Femur (tissue), 1 donor: ENCODE measurements at places on chromosomes 5 and 9.

- DNase-seq, result peak; percentile 55
Observed at GRCh38 chr9:38680837-38681445, 39.0 kb downstream of the FAM240B start.

- DNase-seq, result no peak
Observed at GRCh38 chr5:136330353-136331038, 34.8 kb downstream of the TRPC7 start.

DNA sequence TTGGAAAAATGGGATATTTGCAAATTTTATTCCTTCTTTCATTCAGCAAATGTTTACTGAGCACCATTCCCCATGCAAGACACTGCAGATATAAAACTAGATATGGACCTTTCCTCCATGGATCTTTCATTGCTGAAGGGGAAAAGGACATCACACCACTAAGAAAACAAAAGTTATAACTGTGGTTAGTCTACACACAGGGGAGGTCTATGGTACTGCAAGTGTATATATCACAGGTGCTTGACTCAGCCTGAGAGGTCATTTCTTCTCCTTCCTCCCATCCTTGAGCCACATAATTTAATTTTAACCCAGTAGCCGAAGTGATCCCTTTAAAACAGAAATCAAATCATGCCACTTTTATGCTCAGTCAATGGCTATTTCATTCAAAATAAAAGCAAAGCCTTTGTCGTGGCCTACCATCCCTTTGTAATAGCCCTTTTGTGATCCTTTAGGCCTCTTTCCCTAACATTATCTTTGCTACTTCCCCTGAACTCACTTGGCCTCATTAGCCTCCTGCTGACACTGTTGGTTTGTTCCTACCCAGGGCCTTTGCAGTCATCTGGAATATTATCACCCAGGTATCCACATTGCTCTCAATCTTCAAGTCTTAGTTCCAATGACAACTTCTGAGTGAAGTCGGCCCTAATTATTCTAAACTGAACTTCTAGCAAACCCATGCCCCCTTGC, 213.2 kb downstream of the GABRB2 start:
- no peak for DNase-seq

DNA sequence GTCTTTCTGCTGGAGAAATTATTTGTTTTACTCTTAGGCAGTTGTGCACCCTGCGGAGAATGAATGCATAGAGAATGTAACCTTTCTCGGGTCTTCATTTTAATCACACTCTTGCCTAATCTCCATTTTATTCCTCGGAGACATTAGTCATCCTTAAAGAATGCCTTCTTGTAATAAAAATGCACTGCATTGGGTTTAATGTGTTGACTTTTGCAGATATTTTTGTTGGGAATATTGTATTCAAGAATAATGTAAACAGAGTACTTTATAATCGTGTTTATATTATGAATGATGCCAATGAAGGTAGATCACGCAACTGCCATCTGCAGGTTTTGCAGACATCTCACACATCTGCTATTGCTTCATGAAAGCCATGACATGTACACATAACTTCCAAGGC, 1093.9 kb upstream of the CDH6 start:
- no peak for DNase-seq

DNA sequence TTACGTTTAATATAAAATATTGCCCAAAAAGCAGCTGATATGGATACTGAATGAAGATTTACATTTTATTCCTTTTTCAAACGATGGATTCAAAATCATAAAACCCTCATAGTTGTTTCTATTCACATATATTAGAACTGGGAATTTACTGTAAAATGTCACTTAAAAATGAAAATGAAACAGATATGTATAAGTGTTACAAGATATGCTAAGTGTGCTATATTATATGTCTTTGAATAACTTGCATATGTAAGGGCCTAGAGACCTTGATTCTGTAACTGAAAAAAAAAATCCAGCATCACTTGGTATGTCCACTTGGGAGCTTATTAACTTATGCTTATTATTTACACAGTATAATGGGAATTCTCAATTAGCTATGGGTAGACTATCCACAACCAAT, 43.2 kb downstream of the RFX3 start:
- no peak for DNase-seq

GRCh38 chr5:73295447-73295846, 122.5 kb downstream of the TMEM174 start:
- no peak for DNase-seq

- DNase-seq, result no peak
Observed at GRCh38 chr9:12595400-12595799, 97.8 kb upstream of the TYRP1 start.

GRCh38 chr9:26131886-26132285, 453.6 kb upstream of the TUSC1 start:
- DNase-seq, result no peak

DNA sequence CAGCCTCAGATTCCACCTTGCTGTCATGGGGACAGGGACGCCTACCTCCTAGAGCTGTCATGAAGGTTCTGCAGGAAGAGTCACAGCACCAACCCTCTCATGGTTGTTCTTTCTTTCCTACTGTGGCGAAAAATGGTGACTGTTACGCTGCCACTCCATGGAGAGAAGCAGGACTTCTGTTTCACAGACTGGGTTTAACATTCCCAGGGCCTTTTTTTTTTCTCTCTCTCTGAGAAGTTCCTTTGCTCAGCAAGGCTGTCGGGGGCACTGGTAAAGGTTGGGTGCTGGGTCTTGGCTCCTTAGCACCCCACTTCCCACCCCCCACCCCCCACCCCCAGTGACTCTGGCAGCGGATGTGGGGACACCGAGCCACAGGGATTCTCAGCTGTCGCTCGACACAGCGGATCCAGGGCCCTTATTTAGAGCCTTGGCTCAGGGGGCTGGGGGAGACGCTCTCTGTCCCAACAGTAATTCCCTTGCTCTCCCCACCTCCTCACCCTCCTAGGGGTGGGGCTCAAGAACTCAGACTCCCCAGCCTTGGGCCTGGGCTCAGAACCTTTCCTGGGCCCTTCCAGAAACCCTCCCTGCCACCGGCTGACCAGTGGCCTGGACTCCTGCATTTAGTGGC, 34.4 kb downstream of the DUSP1 start:
- no peak for DNase-seq

DNA sequence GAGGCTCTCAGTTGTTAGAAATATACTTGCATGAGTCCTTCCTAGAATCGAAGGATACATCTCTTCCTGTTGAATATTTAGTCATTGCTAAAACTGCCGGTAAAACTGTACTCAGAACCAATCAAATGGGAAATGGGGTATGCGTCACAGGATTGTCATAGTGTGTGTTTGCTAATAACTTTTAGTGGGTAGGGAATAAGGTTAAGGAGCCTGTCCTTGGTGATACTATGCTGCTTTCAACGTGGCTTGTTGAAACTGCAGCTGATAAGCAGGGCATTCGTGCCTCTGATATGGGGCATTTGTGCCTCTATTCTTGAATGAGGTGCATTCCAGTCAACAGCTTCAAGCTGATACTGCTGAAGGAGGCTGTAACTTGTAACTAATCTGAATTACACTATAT, 26.6 kb downstream of the HABP4 start:
- DNase-seq, result no peak

DNA sequence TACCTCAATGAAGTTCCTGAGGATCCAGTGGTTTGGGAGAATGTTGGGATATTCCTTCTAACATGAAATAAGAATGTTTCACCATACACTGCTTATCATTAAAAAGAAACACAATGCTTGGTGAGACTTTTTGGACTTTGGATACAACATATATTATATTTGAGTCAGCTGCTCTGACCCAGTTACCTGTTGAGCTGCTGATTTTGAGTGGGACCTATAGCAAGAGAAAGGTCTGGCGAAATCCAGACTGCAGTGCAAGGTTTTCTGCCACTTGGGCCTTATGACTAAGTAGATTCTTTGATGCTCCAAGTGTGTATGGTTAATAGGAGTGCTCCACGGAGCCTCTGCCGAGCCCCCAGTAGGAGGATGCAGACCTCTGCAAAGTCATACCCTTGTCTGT, 10.0 kb upstream of the RALGPS1 start:
- no peak for DNase-seq

GRCh38 chr5:122311961-122312590, at the start of gene SNCAIP:
SNCAIP (plus strand) TSS chr5:122312237; CDS start chr5:122391135, 78,898 bp downstream.
- peak; percentile 74 for DNase-seq

DNA sequence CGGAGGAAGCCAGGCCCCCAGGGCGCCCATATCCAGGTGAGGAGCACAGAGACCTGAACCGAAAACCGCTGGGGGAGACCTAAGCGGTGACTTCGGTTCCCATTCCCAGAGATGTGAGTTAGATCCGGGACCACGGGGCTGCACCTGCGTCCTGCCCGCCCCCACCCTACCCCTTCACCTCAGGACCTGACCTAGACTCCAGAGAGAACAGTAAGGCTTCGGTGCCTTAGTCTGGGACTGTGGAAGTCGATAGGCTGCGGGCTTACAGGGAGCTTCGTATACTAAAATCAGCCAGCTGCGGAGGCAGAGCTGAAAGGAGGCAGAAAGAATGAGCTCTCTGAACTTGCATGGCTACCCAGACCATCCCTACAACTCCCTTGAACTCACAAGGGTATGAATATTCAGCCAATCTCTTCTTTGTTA, 518 bp upstream of the FAM13B start:
- no peak for DNase-seq

- DNase-seq, result no peak
Observed at GRCh38 chr5:56737002-56737621, 78.2 kb upstream of the MAP3K1 start.

GRCh38 chr9:14214065-14214684, 99.8 kb downstream of the NFIB start:
- DNase-seq, result no peak

- no peak for DNase-seq
Observed at GRCh38 chr5:146185161-146185560, 2.7 kb upstream of the LARS1 start.

DNA sequence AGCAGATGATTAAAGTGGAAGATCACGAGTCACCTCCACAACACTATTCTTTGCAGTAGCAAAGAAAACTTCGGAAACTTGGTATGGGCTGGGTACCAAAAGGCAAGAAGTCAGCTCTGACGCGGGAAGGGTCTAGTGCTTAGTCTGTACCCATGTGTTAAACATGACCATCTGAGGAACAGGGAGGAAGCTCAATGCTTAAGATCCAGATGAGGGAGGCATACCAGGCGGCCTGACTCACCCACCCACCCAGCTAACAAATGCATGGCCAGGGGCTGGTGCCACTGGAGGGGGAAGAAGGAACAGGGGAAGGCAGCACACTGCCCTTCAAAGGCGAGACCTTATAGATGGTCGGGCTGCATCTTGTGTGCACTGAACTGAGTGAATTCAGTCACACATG, 41.8 kb downstream of the CAMSAP1 start:
- no peak for DNase-seq

GRCh38 chr9:124286292-124286931, 28.7 kb downstream of the NEK6 start:
- no peak for DNase-seq

GRCh38 chr9:89969156-89969675, 364.4 kb downstream of the GADD45G start:
- DNase-seq, result no peak

DNA sequence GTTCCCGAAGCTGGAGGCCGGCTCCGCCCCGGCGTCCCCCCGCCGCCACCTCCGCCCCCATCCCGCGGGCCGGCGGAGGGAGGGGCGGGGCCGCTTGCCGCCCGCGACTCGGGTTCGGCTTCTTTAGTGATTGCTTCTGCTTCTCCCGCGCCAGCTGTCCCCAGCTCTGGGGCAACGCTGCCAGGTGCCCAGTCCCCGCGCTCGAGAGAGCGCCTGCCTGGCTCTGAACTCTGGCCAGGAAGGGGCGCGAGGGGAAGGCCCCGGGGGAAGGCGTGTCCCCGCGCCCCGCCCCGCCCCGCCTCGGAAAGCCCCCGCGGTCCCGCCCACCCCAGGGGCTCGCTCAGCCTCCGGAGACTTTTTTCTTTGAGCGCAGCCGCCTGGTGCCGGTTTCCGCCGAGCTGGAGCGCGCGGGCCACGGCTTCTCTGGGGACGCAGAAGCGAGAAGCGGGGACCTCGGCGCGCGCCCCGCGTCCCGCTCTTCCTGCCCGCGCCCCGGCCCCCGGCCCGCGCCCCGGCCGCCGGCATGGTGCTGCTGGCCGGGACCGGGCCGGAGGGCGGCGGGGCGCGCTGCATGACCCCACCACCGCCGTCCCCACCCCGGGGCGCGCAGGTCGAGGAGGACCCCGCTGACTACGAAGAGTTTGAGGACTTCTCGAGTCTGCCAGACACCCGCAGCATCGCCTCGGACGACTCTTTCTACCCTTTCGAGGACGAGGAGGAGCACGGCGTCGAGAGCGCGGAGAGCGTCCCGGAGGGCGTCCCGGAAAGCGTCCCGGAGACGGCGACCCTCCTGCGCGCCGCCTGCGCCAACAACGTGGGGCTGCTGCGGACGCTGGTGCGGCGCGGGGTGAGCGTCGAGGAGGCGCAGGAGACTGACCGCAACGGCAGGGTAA, at the start of gene ANKRD33B:
Gene ANKRD33B (plus strand): TSS at position 126 of the 893 bp plus-strand sequence. CDS start 398 bp downstream, at position 524.
- DNase-seq, result peak; percentile 74

GRCh38 chr9:15086778-15087324, 176.6 kb upstream of the FREM1 start:
- DNase-seq, result peak; percentile 28

GRCh38 chr5:2136728-2137333, 254.1 kb upstream of the IRX4 start:
- DNase-seq, result no peak

- no peak for DNase-seq
Observed at GRCh38 chr9:133886563-133887501, 105.3 kb downstream of the VAV2 start.

GRCh38 chr9:33318781-33319180, 28.5 kb downstream of the NFX1 start:
- no peak for DNase-seq

- DNase-seq, result peak; percentile 37
Observed at GRCh38 chr5:95284572-95285408, at the start of gene MCTP1. MCTP1 (minus strand) TSS chr5:95285094.

DNA sequence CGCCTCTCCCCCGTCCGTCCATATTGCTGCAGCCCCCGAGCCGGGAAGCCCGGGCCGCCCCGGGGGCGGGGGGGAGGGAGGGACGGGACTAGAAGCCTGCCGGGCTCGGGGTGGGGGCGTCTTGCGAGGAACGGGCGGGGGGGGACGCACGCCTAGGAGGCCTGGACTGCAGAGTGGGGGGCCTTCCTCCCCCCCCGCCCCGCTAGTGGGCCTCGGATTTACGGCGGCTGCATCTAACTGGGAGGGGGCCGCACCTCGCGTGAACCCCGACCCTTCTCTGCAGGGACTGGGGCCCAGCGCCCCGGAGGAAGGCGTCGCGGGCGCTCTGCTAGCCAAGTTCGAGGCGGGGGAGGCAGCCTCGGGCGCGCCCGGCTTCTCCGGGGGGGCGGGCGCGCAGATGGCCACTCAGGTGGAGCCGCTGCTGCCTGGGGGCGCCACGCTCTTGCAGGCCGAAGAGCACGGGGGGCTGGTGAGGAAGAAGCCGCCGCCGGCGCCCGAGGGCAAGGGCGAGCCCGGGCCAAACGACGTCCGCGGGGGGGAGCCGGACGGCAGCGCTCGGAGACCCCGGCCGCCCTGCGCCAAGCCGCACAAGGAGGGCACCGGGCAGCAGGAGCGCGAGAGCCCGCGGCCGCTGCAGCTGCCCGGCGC, at the start of gene LARP1:
Gene LARP1 (plus strand): TSS at position 17 of the 648 bp plus-strand sequence. CDS start 381 bp downstream, at position 398.
- peak; percentile 61 for DNase-seq

DNA sequence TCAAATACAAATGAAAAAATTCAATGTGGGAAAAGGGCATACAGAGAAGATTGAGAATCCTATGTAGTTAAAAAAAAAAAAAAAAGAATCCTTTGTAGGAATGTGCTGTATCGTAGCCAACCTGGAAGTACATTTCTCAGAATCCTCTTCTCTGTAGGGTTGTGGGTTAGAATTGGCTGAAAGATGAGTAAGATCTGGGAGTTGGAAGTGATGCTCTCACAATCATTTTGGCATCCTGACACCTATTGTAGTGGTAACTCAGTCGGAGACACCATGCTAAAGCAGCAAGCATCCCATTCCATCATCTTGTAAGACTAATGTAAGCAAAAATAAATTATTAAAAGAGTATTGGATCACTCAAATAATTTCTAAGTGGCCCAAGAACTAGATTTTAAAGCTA, 30.6 kb downstream of the MRPL22 start:
- DNase-seq, result no peak
